ENCODE measurements at places on chromosomes 2 and 18.
A peak's percentile ranks its signal among the peaks of the same experiment; 100 is the strongest.

GRCh38 chr18:64806232-64806631, 657.3 kb upstream of the LINC00305 start:
- DNase-seq: no peak

- DNase-seq: no peak
These were observed 29.8 kb upstream of the ACAA2 start for GRCh38 chr18:49843131-49843530.

GRCh38 chr2:219684721-219685689, 57.6 kb downstream of the SLC4A3 start:
- DNase-seq: peak; percentile 69

DNA sequence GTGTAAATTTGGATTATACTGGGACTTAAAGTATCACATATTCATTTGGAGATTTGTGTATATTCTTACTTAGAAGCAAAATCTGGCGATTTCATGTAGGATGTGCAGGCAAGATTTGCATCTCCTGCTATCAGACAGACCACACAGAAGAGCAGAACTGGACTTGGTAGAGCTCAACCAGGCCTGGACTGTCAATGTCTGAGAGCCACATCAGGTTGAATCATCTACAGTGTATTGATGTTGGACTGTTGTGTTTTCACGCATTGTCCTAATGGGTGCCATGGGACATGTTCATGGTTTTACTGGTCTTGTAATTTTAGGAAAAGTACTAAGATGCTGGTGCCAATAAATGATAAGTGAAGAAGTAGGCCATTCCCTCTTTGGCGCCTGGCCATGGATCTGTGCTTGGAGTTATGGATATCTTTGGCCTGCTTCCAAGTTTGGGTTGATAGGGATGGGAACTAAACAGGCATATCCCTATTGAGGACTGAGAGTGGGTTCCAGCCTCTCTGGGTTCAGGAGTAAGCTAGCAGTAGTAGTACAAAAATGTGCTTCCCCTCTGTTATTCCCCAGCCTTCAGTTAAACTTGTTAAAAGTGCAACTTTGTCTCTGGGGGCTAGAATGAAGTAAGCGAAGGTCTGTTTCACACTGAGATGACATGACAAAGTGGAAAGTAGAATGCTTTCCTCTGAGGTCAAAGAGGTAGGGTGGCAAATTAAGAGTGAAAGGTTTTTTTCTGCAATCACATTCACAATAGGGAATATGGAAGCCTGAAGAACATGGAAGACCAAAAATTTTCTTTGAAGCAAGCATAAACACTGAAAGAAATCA, 49.2 kb upstream of the NEMP2 start:
- no peak for DNase-seq

DNA sequence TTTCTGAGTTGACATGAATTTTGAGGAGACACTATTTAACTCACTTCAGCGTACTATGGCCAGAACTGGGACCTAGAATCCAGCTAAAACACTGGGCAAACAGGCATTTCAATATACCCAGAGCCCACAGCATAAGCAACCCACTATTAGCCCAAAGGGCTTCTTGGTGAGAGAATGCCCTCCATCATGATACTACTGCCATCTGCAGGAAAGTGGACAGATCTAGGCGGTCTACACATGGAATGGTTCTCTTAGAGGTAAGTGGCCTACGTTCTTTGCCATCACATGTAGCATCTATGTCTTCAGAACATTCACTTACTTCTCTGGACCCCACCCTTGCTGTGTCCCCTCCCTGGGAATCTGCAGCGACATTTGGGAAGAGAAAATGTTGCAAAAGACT, 181.3 kb upstream of the LINC00305 start:
- no peak for DNase-seq

DNA sequence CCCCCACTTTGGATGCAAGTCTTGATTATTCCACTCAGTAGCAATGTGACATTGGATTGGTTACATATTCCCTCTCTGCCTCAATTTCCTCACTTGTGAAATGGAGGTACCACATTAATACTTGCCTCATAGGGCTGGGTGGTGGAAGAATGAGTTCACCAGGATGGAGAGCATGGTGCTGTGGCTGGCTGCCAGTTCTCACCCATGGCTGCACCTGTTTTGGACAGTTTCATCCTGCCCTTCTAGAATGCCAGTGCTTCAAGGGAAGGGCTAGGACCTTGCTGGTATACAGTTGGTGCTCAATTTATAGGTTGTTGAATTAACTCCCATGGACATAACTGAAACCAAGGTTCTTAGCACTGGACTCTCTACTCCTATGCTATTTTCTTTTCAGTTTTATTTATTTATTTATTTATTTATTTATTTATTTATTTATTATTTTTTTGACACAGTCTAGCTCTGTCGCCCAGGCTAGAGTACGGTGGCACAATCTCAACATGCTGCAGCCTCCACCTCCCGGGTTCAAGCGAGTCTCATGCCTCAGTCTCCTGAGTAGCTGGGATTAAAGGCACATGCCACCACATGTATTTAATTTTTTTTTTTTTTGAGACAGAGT, 5.3 kb upstream of the SH3RF3 start:
- DNase-seq: no peak

DNA sequence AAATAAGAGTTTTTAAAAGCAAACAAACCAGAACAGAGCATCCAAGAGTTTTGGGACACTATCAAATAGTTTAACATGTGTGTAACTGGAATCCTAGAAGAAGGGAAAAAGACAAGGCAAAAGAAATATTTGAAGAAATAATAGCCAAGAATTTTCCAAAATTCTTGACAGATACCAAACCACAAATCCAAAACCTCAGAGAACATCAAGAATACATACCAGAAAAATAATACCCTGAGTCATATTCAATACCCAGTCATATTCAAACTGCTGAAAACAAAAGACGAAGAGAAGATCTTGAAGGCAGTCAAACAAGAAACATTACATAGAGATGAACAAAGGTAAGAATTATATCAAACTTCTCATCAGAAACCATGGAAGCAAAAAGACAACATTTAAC, 22.9 kb downstream of the INO80C start:
- DNase-seq: no peak

GRCh38 chr18:8977701-8978100, 124.8 kb upstream of the NDUFV2 start:
- no peak for DNase-seq

DNA sequence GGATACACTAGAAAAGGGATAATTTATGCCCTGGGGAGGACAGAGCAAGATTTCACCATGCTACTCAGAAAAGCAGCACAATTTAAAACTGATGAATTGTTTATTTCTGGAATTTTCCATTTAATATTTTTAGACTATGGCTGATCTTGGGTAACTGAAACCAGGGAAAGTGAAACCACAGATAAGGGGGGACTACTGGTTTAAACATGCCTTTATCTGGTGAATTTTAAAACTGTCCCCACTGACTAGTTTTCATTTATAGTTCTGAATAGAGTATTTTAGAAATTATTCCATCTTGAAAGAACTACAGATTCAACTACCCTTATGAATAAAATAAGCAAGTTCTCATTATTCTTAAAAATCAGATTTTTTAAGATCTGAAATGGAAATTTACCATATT, 15.0 kb downstream of the NFU1 start:
- DNase-seq: no peak

DNA sequence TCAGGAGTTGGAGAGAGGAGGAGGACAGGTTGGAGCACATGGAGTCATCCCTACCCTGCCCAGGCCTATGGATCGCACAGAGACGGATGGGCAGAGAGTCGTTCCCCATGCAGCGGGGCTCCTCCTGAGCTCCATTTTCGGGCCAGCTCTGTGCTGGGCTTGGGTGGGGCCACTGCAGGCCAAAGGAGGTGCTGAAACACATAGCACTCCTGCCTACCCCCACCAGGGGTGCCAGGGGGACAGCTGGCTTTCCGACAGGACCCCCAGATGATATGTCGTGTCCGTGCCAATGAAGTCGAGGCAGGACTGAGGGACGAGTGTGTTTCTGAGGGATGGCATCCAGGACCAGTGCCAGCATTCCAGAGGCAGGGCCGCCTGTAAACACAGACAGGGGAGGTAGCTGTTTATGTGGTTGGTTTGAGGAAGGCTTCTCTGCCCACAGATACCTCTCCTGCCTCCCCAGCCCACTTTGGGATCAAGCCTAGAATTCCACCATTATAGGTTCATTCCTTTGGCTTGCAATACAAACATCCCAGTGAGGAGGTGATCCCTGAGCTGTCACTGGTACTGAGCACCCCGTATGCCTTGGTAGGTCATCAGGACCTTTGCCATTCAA, 116.6 kb downstream of the GLI2 start:
- no peak for DNase-seq

Measured in AG20443 (cell line).